Brain (organoid and tissue), 16 donors: ENCODE measurements at places on chromosomes 7 and 10.
A peak's percentile ranks its signal among the peaks of the same experiment; 100 is the strongest.

GRCh38 chr7:24728503-24729364 is 28.5 kb downstream of the GSDME start:
- peak; percentile 85 for DNase-seq

GRCh38 chr7:153473185-153473584 is 579.0 kb upstream of the DPP6 start:
- DNase-seq, result no peak

- no peak for DNase-seq
Measured at GRCh38 chr10:81733542-81733941, 141.5 kb upstream of the NRG3 start.

DNA sequence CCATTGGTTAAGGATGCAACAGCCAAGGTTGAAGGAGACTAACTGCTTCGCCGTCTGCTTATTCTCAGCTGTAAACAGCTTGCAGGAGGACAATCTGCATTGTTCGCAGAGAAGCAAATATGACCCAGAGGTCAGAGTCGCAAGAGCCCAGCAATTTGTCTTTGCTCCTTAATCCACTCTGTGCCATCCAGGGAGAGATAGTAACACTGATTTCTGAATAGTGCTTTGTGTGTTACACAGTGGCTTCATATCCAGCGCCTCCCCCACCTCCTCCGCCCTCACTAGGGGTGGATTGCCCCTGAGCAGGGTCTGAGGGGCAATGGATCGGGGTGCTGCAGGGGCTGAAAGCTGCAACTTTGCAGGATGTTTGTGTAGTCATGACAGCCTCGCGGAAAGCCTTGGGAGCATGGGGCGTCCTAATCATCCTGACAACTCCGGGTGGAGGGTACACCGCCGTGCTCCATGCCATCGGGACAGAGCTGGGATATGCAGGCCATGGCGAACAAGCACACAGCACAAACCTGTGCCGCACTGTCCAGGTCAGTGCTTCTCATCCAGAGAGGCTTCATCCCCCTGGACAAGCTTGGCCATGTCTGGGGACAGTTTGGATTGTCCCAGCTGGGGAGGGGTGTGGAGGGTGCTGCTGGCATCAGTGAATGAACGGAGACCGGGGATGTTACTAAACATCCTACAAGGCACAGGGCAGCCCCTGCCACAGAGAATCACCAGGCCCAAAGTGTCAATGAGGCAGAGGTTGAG is 103.1 kb upstream of the INSIG1 start:
- DNase-seq, result no peak

DNA sequence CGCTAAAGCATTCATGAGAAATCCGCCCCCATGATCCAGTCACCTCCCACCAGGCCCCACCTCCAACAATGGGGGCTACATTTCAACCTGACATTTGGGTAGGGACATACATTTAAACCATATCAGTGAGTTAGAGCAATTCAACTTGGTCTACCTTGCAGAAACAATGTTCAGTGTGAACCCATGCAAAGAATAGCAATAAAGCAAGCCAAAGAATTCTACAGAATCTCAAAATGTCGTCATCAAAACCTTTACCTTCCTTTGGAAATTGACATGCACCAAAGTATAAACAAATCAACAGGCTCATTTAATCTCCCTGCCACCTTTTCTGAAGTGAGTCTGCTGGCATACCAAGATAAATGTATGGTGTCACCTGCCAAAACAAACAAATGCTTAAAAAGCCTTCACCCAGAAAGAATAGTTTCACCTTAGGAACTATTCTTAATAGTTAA is 68.8 kb upstream of the ABLIM1 start:
- no peak for DNase-seq

- DNase-seq, result no peak
Measured at GRCh38 chr7:24336461-24336860, 52.5 kb downstream of the NPY start.

DNA sequence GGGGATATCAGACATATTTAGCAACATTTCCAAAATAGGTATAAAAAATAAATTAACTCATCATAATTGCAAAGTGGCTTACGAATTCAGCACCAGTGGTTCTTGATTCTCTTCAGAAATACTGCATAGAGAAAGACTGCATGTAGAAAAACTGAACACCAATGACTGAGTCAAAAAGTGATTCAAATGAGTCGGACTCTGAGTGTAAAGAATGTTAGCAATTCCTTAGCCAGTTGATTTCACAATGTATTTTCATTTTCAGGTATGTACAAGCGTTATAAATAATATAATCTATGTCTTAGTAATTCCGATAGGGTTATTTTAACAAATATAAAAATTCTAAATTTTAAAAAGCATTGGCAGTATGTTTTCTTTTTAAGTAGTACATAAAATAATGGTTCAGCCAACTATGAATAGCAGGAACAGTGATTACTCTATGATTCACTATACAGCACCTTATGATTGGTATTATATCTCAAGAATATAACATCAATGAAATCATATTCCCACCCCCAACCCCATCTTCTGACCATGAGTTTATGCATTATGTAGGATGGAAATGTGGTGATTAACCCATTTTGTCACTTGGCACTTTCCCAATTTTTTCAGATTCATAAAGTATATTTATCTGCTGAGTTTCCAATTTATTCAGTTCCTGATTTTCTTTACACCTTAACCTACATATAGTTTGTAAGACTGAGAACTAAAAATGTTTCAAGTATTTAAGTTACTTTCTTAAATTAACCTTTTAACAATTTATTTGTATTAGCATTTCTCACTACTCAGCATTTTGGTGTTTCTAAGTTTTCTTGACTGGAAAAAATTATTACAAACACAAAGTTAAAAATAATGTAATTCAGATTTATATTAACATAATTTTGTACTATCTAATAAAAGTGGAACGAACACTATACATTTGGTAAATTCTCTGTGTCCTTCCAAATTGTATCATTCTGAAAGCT is 33.9 kb downstream of the DNAJC1 start:
- no peak for DNase-seq

GRCh38 chr10:72277996-72278667 is 4.4 kb downstream of the DDIT4 start:
- no peak for DNase-seq

DNA sequence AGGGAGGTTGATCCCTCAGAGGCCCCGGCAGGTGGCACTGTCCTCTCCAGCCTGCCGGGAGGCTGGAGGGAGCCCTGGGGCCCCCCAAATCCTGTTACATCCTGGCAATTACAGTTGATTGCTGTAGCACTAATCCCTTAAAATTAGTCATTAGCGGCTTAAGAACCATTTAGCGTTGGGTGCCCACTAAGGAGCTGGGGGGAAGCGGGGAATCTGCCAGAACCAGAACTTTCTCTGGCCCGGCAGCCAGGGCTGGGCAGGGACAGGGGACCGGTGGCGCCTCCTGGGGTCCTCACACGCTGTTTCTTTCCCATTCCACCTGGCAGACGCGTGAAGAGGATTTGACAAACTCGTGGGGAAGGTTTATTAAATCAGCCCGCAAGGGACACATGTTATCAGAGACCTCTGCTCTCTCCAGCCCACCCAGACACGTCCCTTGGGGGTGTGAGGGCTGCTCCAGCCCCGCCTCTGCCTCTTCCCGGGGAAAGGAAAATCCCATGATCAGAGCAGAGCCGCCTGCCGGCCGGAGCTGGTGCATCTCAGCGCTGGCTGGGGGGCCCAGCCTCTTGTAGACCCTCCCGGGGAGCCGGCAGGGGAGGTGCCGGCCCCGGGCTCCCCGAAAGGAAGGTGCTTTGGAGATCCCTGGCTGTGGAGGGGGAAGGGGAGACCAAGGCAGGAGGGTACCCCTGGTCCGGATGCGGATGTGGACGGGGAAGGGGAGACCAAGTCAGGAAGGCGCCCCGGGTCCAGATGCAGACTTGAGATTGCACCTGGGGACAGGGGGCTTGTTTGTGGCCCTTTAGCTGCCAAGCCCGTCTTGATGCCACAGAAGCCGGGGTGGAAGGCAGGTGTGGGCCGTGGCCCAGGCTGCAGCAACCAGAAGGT is 142.7 kb downstream of the ELFN1 start:
- DNase-seq, result peak; percentile 58

GRCh38 chr7:17623546-17624185 is 316.6 kb downstream of the SNX13 start:
- no peak for DNase-seq

GRCh38 chr7:68216051-68216450 is 1219.4 kb downstream of the TYW1 start:
- peak; percentile 19 for DNase-seq

DNA sequence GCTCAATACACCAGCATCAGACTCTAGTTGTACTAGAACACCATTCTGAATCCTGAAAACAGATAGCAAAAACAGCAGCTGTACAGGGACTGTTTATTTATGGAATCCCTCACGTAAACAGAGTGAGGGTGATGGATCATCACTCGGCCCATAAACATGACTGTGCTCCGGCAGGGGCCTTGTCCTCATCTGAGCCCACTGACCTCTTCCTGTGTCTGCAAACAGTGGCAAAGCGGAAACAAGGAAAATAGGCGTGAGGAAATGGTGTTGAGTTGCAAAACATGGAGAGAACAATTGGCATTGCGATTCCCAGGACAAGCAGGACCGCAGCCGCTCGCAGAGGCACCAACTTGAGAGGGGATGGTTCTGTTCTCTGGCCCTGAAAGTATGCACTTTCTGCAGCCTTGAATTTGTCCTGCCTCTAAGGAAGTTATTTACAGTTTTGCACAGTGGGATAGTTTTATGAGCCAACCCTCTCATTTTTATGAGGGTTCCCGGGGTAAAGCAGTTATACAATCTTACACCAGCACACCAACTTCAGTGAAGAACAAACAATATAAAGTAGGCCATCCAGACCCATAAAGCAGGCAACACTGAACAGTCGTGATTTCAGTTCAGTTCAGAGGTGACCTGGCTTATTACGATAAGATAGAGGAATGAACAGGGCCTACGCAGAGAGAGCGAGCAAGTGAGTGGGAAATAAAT is 248.0 kb upstream of the FZD8 start:
- DNase-seq, result peak; percentile 17

GRCh38 chr10:80709866-80710265 is 172.2 kb downstream of the SH2D4B start:
- no peak for DNase-seq

GRCh38 chr7:3187444-3188040 is 113.5 kb upstream of the SDK1 start:
- no peak for DNase-seq

GRCh38 chr7:151198945-151199848 is 11.1 kb downstream of the H2BK1 start:
- DNase-seq, result peak; percentile 81

DNA sequence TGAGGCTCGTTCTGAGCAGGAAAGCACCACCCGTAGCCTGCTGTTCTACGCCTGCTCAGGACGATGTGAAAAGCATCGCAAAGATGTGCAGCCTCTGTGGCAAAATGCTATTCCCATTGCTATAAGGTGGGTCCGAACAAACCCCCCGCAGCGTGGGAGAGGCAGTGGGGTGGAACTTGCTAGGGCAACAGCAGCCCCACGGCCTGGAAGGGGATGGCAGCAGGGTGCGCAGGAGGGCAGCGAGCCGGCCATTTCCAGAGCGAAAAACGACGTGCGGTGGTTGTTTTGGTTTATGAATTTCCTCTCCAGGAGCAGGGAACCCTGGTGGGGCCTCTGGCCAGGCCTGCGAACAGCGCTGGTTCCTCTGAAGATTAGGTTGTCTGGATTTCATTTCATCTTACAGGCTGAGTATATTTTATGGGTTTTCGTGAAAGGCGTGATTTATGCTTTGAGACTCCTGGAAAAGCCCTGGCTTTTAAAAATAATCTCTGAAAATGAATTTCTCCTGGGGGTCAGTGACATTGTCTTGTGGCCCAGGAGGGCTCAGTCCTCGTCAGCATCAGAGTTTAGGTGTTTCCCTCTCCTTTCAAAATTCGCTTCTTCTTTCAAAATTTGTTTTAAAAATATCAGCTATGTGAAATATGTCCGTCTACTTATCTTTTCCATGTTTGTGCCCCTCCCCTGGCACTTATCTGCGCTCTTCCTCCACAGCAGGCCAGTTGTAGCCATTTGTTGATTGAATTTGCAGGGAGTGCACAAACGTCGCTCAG is 42.3 kb upstream of the UBE3C start:
- DNase-seq, result no peak

- DNase-seq, result peak; percentile 98
Measured at GRCh38 chr10:9547936-9548904, 1469.5 kb upstream of the CELF2 start.

DNA sequence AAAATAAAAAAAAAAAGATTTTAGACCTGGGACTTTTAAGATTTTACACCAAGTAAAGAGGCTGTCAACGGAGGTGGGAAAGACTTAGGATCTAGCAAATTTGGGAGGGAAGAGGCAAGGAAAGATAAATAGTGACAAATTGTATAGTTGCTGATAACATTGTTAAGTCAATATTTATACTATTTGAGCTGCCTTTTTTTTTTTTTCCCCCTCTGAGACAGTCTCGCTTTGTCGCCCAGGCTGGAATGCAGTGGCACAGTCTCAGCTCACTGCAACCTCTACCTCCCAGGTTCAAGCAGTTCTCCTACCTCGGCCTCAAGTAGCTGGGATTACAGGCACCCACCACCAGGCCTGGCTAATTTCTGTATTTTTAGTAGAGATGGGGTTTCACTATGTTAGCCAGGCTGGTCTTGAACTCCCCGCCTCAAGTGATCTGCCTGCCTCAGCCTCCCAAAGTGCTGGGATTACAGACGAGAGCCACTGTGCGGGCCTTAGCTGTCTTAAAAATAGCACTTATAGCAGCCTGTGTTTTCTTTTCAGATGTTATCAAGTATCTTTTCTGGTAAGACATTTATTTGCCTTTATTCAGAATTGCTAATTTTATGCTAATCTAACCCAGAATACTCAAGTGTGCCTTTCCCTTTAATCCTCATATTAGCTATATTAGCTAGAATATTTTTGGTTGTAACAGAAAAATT is 94.5 kb downstream of the MMRN2 start:
- DNase-seq, result no peak

GRCh38 chr7:77571801-77572200 is 34.7 kb downstream of the PTPN12 start:
- no peak for DNase-seq

DNA sequence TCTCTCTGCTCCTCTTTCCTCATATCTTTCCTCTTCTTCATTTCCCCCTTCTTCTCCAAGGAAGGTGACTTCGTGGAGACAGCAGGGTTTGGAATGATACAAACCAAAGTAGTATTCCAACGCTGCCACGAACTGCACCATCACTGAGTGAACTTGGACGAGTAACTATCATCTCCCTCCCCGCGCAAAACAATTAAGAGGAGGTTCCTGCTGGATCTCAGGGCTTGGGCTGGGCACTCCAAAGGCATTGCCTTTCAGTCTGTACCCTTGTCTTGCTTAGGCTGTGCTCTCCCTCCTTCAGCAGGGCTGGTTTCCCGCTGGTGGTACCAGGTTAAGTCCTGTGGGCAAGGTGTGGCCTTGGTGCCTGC is 790 bp upstream of the PITX3 start:
- no peak for DNase-seq
